ENCODE measurements at places on chromosomes 1 and 21.

GRCh38 chr1:143611159-143611558 is 360.6 kb downstream of the FAM72C start:
- DNase-seq, result no peak

- no peak for DNase-seq
Observed at GRCh38 chr1:210330279-210330866, 1.7 kb downstream of the HHAT start.

- DNase-seq, result no peak
Observed at GRCh38 chr1:19852036-19852435, 30.2 kb upstream of the OTUD3 start.

GRCh38 chr1:178682886-178683285 is 42.2 kb upstream of the RALGPS2 start:
- no peak for DNase-seq

DNA sequence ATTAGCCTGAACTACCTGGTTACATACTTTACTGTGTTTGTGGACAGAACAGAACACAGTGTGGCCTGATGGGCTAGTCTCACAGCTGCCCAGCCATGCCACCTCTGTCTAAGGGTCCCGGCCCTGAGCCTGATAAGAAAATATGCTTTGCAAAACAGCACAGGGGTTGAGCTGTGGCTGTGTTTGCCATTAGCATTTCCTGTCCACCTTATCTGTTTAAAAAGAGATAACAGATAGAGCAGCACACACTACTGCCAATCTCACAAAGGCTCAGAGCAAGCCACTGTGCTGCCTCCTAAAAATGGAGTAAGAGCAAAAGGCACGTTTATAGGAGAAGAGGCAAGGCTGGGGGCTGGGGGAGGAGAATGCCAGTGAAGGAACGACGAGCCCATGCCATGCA is 95.0 kb downstream of the SUSD4 start:
- DNase-seq, result no peak

- no peak for DNase-seq
Observed at GRCh38 chr1:101605878-101606277, 369.1 kb downstream of the S1PR1 start.

DNA sequence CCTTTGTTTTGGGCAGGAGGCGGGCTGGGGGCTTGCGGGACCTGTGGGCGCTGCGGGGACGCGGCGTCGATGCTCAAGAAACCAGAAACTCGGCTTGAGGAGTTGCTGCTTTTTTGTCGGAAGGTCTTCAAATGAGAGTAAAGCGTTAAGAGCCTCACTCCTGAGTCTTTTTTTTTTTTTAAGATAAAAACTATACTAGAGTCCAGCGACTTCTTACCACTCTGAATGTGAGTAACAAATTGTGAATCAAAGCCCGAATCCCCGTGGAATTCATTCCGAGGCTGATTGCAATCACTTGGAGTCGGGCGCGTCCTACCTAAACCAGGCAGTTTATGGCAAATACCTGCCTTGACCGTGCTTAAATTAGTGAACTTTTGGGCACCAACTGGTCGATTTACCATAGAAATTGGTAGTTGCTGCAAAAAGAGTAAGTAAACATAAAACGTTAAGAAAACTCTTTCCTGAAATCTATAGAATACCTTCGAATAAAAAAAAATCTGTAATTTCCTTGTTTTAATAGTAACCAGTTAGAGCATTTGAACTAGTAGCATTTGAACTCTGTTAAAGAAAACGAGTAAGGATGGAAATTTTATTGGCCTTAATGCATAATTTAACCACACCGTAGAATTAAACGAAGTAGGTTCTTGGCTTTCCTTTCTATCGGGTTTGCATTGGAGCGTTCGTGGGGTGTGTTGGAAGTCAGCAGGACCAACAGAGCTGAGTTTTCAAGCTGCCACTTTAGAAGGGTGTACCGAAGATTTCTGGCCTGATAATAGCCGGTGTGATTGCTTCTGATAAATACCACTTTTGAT is 769 bp downstream of the GPSM2 start:
- DNase-seq, result no peak

DNA sequence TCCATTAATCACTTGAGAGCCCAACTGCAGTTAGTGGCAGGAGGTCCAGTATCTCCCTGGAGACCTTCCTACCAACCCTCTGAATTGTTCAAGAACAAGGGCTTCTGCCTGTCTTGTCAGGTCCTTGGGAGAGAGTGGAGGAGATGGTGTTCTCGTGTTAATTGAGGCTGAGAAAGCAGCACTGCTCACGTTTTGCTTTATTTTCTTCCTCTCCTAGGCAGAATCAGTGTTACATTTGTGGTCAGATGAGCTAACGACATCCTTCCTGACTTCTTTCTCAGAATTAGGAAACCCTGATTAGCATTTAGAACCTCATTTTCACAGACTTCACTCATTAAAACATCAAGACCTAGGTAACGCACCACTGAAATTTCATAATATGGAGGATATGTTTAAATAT is 26.4 kb upstream of the LRIG2 start:
- DNase-seq, result peak; percentile 78

GRCh38 chr1:230681599-230681998 is 32.3 kb downstream of the AGT start:
- DNase-seq, result peak; percentile 32

- DNase-seq, result peak; percentile 68
Observed at GRCh38 chr1:40039245-40039756, 1.2 kb upstream of the CAP1 start.

GRCh38 chr21:36791180-36791579 is 92.3 kb downstream of the SIM2 start:
- DNase-seq, result no peak

GRCh38 chr1:39213511-39214002 is 9.1 kb downstream of the MACF1 start:
- no peak for DNase-seq
